ENCODE measurements at places on chromosomes 1 and 21.

DNA sequence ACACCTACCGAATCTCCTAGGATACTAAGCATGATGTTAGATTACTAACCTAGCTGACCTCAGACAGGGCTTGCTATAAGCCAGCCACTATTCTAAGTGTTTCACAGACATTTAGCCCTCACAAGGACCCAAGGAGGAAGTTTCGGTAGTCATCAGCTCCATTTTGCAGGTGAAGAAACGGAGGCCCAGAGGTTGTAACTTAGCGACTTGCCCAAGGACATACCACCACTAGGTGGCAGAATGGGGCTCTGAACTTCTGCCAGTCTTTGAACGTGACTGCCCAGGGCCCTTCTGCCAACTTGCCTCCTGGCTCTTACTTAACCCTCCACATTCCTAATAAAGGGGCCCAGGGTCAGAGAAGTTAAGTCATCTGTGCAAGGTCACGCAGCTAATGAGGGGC lies 283.5 kb downstream of the C1orf94 start:
- DNase-seq = no peak

DNA sequence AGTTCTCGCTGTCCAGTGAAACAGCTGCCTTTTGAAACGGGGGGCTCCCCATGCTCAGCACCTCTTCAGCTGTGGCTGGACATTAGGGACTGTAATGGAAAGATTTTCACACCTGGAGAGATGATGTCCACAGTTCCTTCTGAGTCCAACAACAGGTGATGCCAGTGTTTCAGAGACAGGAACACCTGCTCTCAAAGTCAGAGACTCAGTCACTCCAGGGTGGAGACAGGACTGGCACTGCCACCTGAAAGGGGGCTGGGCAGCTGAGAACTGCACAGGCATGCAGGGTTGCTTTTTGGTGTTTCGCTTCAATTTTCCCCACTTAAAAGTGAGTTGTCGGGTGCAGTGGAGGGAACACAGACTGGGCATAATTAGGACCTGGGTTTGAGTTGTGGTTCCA lies 124.8 kb downstream of the GALNT2 start:
- DNase-seq = no peak

DNA sequence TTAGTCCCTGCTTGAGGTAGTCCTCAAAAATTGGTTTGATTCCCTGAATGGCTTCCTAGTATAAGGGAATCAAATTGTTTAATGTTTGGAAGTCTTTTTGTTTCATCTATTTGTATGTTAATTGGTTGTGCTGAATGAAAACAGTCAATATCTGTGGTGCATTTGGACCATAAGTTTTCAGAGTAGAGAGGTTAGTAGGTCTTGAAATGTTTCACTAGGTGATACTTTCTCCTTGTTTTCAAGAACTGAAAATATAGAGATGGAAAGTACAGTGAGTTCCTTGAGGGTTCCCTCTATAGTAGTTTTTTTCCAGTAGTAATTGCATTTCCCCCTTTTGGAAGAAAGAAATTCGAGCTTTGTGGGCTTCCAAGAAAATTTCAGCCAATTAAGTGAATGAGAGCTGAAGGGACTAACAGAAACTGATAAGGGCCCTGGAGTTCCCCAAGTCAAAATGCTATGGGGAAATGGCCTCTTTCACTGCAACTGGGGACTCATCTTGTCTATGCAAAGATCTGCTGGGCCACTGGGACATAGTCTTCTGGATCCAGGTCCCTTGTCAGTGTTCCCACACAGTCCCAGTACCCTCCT lies 18.6 kb upstream of the CEP350 start:
- no peak for DNase-seq

- no peak for DNase-seq
Observed at GRCh38 chr1:205048382-205048781, 5.4 kb downstream of the CNTN2 start.

GRCh38 chr1:115142616-115143015 lies 53.3 kb upstream of the TSPAN2 start:
- no peak for DNase-seq

DNA sequence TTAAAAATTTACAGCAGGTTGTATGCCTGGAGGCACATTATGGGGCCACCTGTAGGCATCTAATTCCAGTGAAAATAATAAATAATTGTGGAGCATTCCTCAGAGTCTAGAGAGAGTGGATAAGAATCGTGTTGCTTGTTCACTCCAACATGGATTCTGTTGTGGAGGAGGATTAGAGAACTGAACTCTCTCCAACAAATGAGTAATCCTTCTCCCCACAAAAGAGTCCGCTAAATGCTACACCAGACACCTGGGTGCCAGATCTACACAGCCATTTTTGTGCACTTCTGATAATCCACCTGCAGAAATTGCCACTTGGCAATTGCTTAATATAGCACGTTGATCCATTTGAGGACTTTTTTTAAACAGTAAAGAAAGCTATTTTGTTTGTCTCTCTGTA lies 113.7 kb upstream of the DPYD start:
- no peak for DNase-seq

DNA sequence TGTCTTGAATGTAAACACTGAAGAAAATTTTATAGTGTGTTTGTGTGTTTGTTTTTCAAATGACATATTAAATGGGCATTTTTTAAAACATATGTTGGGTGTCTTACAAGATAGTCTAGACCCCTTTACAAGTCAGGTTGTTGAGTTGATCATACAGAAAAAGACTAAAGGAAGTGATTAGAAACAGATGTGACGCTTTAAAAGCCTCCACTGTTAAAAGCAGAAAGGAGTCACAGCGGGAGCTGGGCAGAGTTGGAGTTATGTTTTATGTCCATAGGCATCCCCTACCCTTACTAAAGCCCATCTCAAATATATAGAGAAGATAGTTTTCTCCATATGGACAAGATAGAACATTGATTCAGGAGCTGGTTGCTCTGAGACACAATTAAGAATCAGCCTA lies 393.9 kb downstream of the PLPP3 start:
- peak; percentile 45 for DNase-seq

DNA sequence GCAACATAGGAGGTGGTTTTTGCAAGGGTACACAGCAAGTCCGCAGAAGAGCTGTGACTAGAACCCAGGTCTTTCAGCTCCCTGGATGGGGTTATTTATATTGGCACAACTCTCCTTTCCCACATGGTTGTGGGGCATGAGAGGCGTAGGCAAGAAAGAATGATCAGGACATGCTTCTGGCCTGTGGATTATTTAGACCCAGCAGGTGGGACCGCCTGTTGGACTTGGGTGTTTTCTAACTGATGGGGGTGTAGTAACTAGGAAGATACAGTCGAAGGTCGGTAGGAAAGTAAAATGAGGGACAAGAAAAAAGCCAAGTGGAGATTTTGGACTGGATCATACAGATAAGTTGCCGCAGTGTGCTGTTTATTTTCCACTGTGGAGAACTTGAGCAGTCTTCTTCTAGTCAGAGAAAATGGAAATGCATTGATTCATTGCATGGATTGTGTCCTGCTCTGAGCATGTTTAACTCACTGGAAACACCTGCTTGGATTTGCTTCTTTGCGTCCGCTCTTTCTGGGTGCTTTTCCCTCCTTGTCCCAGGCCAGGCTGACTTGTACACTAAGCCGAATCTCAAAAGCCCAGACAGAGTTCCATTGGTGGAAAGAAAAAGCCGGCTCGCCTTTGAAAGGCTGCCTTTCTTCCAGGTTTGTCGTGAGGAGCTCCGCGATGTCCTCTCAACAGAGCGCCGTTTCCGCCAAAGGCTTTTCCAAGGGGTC lies 592 bp downstream of the CRCT1 start:
- DNase-seq = no peak

DNA sequence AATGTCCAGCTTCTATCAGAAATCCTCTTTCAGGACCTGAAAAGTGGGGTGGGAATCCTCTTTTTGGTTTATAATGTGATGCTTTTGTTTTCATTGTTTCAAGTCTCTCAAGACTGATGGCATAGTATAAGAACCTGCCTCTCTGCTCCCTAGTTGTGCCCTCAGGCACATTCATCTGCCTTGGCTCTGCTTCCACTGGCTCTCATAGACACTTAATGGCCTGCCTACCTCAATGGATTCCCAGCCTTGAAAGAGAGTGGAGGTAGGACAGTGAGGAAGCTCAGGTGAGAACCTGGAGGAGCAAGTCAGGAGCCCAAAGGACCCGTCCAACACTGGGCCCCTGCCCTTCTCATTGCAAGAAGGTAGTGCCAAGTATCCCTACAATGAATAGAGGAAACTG lies 4.8 kb downstream of the TTLL7 start:
- DNase-seq = no peak

GRCh38 chr1:228236744-228237143 lies 28.9 kb downstream of the OBSCN start:
- no peak for DNase-seq

DNA sequence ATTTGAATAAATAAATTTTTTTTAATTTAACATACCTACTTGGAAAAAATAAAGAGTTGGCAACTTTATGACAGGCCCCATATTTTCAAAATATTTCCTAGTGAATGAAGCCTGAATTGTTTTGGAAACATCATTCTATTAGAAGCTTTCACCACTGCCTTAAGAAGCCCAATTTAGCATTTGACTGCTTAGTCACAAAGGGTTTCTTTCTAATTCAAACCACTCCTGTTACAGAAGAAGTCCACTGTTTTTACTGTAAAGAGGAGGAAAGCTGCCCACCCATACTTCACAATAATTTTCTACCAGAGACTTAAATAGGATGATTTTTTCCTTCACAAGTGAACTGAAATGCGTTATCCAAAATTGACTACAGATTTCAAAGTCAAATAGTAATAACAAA lies 534.6 kb upstream of the PTBP2 start:
- no peak for DNase-seq

GRCh38 chr1:99004861-99005442 lies at the start of gene PLPPR5:
TSS of gene PLPPR5 (minus strand) at chr1:99004861. CDS start at chr1:99004671, 190 bp downstream.
- no peak for DNase-seq

DNA sequence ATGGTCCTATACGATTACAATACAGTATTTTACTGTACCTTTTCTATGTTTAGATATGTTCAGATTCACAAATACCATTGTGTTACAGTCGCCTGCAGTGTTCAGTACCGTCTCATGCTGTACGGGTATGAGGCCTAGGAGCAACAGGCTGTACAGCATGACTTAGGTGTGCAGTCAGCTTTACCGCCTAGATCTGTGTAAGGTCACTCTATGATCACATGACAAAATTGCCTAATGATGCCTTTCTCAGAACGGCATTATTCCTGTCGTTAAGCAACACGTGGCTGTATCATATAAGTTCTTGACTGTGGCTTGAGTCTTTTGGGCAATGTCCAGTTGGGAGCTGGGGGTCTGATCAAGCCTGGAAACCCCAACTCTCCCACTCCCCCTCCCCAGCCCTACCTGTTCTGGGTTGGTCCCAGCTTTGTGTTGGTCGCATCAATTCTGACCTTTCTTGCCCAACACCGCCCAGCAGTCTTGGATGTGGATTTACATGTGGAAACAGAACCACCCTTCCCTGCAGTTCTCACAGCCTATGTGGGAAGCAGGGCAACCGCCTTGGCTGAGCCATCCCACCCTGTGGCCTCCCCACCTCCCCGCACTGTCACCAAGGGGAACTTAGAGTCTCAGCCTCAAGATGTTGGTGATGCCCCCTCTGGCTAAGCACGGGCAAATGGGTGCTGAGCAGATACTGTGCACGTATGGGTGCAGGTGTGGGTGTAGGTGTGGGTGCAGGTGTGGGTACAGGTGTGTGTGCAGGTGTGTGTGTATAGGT lies 80.2 kb upstream of the ACTL8 start:
- DNase-seq = no peak

GRCh38 chr1:43582162-43582566 lies 51.5 kb downstream of the PTPRF start:
- peak; percentile 77 for DNase-seq

- no peak for DNase-seq
Observed at GRCh38 chr1:43864111-43865045, 69.2 kb upstream of the ARTN start.

DNA sequence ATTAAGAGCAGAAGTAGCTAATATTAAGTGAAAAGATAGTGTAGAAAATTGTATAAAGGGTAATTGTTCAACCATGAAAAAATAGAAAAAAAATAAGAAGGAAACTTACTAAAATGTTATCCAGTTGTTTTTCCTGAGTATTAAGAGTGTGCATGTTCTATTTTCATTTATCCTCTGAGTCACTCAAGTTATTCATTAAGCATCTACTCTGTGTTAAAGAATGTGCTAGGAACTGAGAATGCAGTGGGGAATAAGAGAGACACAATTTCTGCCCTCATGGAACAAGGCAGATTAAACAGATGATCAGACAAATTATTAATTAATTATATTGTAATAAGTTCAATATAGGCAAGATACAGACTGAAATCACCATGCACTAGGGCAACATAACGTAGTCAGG lies 10.8 kb upstream of the PIGK start:
- DNase-seq = peak; percentile 1

GRCh38 chr1:90993245-90993644 lies 28.6 kb downstream of the ZNF644 start:
- DNase-seq = no peak

GRCh38 chr1:24964811-24965570 lies 34.9 kb upstream of the RUNX3 start:
- peak; percentile 69 for DNase-seq

GRCh38 chr1:20819818-20820217 lies 32.7 kb upstream of the HP1BP3 start:
- DNase-seq = no peak

- peak; percentile 34 for DNase-seq
Observed at GRCh38 chr1:35564037-35564883, 6.7 kb downstream of the NCDN start.
